ENCODE measurements at places on chromosomes 4 and X. TPM values are rescaled to one million over a fixed set of nuclear protein-coding genes. Genes with fewer than 3 reads are reported as not detected.

The NPNT gene
- 253 TPM for polyA plus RNA-seq

The SLC49A3 gene
- 4.1 TPM for polyA plus RNA-seq

The HAND2 gene
- not detected for polyA plus RNA-seq

The FGF13 gene
- polyA plus RNA-seq = 24.7 TPM

The CXCL11 gene
- polyA plus RNA-seq = 0.33 TPM

The CENPU gene
- 38.0 TPM for polyA plus RNA-seq

Measured in renal pelvis (tissue), 12 donors.